ENCODE measurements at places on chromosomes 6 and 20.
A peak's percentile ranks its signal among the peaks of the same experiment; 100 is the strongest.

GRCh38 chr20:15760001-15760621 is 813.1 kb downstream of the KIF16B start:
- DNase-seq = no peak

- no peak for DNase-seq
Measured at GRCh38 chr20:11995805-11996567, 78.3 kb downstream of the BTBD3 start.

DNA sequence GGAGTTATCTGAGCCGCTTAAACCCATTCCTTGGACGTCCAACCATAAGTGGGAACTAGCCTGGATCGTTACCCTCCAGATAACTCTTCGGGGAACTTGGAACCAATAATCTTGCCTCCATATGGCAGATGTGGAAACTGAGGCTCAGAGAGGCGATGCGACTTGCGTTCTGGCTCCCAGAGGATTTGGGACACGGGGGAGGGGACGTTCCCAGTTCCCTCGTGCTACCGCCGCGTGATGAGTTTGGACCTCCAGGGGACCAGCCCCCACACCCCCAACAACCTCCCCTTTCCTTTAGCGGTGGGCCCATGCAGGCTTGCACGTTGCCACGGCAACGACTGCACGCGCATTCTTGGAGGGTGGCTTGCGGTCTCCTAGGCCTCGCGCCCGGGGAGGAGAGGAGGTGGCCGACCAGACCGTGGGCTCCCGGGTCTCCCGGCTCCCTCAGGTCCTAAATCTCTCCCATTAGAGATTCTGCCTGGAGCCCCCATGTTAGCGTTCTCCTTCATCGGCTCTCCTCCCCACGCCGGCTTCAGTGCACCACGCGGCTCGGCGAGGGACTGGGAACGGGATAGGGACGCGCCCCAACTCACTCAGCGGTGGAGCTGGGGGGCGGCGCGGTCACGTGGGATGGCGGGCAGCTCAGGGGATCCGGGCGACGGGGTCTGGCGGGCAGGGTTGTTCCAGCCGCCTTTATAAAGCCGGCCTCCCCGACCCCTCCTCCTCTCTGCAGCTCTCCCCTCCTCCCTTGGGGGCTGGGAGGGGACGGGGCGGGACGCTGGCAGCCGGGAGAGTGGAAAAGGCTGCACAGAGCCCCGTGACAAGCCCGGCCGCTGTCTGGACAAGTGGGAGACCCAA is at the start of gene PLTP:
PLTP (minus strand) TSS at position 670 of the 858 bp plus-strand sequence. CDS start 703 bp downstream, outside the sequence.
- peak; percentile 30 for DNase-seq

- no peak for DNase-seq
Measured at GRCh38 chr20:51446656-51447055, 95.9 kb downstream of the NFATC2 start.

DNA sequence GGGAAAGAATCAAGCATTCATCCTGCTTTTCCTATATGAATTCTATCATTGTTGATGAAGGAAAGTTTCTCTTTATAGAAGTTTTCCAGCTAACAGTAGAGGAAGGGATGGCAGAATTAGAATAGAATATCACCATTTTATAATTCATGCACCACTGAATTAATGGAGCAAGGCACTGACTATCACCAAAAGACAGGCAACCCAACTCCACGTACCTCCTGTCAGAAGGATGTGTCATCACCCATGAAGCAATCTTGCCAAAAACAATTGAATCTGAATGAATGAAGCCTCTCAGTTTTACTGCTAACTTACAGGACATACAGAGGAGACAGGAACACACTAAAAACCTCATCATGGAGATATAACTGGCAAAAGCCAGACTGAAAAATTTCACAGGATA is 122.4 kb downstream of the NFATC2 start:
- no peak for DNase-seq

DNA sequence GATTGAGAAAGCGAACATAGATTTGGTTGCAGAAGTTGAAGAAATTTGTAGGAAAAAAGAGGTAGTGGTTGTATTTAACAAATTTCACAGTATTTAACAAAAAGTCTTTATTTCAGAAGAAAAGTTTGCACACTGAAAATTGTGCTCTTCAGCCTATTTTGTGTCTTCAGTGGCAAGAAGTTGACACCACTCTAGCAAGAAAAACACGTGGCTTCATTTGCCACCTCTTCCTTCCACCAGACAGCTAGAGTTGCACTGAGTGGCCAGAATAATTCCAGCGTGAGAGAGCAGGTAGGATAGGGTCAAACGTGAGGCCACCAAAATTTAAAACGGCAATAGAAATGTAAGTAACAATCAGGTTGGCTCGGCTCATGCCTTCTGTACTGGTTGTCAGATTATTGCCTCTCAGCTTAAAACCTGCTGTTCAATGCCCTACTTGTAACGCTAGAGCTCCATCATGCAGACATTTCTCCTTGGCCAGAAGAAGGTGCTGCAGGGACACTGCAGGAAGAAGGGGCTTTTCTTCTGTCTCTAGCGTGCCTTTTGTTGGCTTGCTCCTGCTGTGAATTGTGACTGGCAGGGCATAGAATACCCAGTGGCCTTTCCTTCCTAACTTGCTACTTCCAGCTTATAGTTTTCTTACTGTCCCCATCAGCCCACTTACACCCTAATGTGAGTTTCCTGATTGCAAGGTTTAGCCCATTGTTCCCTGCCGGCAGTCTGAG is 12.1 kb downstream of the TRAPPC3L start:
- DNase-seq = no peak

DNA sequence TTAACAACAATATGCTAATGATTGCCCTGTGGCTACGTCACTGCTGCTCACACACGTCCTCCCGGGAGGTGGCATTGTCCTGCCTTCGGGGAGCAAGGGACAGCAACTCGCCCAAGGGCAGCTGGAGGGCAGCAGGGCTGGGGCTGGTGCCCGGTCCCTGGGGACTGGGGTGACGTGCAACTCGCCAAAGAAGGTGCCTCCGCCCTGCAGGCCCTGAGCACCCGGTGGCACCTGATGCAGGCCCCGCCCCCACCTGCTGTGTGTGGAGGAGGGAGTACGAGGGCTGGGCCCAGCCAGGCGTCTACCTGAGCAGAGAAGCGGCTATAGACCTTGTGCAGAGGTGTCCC is 64.8 kb upstream of the SLCO4A1 start:
- no peak for DNase-seq

- DNase-seq = no peak
Measured at GRCh38 chr20:5770987-5771318, 20.8 kb downstream of the SHLD1 start.

DNA sequence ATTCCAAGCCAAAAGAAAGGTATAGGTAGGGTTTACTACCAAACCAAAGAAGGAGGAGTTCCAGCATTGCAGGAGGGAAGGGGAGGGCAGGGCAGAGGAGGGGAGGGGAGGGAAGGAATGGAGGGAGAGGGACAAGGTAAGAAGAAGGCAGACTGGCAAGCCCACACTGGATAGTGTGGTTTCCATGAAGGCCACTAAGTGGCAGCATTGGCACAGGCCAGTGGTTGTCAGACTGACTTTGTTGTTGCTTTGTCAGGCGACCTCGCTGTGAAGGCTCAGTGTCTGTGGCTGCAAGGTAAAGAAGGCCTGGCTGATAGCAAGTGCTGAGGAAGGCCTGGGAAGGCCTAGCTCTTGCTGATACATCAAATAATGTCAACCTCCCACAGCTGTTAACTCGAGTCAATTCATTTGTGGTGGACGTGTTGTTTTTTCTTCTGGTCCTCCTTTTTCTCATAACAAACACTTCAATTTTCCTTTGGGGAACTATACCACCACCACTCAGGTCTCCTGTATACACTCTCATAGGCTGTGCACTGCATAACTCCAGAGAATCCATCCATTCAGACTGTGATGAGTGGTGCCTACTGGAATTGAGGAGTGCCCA is 7.7 kb upstream of the ZNF334 start:
- peak; percentile 22 for DNase-seq

DNA sequence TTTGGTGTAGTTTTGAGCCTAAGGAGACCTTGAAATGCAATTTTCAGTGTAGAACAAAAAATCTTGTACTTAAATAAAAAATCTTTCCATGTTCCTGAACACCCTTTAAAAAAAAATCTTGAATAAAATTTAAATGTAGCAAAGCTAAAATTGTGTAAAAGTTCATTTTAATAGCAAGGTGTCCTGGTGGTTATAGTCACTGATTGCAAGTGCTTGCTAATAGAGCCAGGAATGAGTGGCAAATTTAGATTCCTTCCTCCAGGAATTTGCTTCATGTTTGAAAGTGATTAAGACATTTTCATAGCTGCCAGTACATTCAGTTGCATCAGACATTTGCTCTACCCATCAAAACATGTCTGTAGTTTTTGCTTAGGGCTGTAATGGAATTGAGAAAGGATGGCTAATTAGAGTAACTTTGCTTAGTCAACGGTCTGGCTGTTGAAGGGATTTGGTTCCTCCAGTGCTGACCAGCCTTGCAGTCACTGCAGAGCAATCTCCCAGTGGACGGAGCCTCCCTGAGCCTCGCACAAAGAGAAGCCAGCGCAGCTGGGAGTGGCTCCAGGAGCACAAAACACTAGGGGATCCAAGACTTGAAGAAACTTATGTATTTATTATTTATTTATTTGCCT is 36.5 kb downstream of the AKAP12 start:
- DNase-seq = no peak

GRCh38 chr20:59210186-59210585 is 46.6 kb downstream of the ZNF831 start:
- no peak for DNase-seq

- DNase-seq = no peak
Measured at GRCh38 chr6:101605874-101606273, 212.4 kb downstream of the GRIK2 start.

DNA sequence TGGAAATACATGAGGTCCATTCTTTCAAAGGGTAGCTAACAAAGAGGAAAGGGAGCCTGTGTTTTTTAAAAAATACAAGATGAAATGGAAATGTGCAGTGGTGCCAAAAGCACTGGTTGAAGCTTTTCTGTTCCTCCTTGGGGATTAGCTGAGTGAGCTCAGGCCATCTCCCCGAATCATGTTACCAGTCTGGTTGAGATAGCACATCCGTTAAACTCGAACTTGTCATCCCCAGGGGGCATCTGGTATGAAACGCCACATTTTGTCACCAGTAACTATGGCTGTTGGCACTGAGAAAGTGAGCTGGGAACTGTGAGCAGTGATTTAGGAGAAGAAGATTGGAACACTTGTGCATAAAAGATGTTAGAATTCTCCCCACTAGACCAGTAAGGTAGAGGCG is 196.2 kb downstream of the SAMD5 start:
- no peak for DNase-seq

DNA sequence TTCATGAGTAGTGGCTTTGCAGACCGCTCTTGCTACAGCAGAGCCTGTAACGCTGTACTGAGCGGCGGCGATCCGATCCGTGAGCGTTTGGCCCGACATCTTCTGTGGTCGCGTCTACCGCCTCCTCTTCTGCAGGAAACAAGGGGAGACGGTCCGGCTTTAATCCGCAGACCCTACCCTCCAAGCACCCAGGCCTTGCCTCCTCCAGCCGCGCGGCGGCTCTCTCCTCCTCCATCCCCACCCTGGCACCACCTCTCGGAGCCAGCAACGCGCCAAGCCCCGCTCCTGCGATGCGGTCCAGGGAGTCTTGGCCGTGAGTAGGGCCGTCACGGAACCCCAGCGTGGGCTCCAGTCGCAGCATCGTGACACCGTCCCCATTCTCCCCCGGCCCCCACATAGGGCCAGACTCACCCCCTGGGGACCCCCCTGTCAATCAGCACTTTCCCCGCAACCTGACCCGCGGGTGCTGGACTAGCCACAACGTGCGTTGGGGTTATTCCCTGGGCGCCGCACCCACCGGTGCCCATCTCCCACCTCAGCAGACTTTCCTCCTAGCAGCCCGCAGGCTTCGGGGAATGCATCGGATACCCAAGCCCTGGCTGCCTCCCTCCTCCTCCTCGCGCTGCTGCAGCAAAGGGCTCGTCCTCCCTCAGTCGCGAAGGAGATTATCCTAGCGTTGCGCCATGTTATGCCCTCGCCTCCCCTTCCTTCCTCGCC is 914 bp downstream of the SNAP91 start:
- no peak for DNase-seq

- no peak for DNase-seq
Measured at GRCh38 chr20:13800728-13801134, 15.9 kb downstream of the NDUFAF5 start.

- no peak for DNase-seq
Measured at GRCh38 chr6:109328629-109329028, 53.6 kb downstream of the CD164 start.

GRCh38 chr6:161949531-161949930 is 675.7 kb upstream of the AGPAT4 start:
- DNase-seq = no peak

- no peak for DNase-seq
Measured at GRCh38 chr20:47326658-47327268, 29.7 kb downstream of the ZMYND8 start.

- DNase-seq = no peak
Measured at GRCh38 chr6:11976489-11976888, 35.6 kb upstream of the HIVEP1 start.

DNA sequence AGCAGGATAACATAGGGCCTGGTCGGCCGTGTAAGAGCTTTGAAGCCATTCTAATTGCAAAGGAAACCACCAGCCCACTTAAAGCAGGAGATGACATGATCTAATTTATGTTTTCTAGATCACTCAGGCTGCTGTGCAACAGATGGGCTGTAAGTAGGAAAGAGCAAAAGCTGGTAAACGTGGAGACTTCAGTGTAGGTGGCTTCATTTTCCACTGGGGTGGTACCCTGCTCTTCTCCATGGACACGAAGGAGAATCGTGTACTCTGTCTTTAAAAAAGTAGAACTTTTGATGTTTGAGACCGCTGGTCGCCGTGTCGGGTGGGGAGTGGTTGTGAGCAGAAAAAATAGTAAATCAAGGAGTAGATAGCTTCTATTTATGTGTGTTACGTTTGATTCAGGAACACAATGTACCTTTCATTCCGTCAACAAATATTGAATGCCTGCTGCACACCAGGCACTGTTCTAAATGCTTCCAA is 6.4 kb downstream of the CASS4 start:
- DNase-seq = peak; percentile 78

DNA sequence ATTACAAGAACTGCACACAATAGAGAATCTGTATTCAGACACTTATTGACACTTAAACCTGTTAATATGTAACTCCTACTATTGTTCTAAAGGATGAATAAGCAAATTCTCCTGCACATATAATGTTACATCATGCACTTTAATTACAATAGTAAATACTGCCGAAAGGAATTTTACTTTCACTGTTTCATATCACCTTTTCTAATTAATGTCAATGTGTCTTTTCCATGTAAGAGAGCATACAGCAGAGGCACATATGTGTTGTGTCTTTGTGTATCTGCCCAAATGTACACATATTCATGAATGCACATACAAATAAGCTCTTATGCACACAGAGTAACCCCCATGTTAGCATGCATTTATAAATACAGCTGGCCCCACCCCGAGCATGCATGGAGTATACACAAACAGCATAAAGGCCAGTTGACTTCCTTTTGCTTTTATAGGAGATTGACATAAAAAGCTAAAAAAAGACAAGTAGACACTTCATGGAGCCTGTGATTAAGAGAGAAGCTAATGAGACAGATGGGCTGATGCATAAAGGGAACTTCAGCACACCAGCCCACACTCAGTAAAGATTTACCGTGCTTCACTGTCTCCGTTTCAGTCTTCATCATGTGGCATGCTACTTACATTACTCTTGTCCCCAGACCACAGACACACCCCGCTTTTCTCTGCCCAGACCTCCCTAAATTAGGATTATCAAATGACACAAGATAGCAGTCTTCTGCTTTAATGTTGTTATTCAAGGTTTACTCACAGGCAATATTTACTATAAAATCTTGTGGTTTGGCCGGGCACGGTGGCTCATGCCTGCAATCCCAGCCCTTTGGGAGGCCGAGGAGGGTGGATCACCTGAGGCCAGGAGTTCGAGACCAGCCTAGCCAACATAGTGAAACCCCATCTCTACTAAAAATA is 184.6 kb downstream of the ATXN1 start:
- DNase-seq = no peak

GRCh38 chr6:40986921-40987819 is 51.9 kb downstream of the UNC5CL start:
- DNase-seq = no peak
